ENCODE measurements at places on chromosomes 3 and 15.

DNA sequence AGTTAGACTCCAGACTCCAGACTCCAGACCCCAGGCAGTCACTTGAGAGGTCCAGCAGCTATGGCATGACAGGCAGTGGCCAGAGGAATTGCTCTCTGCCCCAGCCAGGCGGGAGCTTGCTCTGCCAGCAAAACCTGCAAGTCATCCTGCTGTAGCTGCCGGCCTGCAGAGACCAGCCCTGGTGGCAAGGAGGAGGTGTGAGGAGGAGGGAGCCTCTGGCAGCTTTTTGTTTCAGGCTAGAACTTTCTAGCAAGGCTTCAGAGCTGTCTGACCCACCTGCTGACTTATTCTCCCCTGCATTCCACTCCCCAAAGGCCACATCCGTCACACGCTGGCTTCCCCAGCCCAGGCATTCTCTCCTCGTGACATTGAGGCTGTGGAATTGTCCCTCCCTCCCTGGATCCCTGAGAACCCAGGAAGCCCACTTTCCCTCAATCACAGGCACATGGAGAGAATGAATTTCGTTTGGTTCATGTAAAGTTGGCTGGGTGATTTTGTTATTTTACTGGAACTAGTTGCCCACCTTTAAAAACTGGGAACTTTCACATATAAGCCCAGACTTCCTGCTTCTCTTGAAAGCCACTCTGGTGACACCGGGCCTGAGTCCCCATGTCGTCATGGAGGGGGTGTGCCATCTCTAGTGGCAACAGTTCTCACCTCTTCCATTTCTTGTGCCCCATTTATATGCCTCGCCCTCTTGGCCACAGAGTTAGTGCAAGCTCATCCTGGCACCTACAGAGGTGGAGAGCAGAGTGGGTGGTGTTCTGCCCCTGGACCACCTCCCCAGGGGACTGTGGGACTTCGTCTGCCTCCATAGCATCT lies 82.7 kb downstream of the ABHD5 start:
- DNase-seq = no peak

DNA sequence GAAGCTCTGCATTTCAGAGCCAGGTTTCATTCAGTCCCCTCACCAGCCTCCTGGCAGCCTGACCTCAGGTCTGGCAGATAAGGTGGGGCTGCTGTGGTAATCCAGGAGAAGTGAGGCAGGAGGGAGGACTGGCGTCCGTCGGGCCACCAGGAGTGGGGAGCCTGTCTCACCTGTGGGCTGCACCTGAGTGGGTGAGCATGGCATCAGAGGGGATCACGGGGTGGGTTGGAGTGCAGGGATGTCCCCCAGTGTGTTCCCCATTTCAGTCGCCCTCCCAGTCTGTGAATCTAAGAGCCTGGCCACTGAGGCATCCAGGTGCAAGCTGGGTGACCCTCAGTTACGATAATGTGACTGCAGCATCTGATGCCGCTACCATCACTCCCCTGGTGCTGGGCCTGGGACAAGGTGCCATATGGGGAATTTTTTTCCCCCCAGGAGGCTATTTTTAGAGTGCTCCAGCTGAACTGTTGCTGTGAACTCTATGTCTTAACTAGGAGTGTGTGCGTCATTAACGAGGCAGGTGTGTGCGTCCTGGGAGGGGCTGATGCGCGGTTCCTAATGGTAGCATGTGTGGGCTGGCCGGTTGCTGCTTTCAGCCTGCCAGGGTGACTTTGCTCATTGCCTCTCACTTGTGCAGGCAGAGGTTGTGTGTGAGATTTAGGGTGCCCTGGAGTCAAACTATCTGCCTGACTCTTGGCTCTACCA lies 165.2 kb downstream of the SLCO3A1 start:
- DNase-seq = no peak

GRCh38 chr3:78728406-78729145 lies 1039.2 kb downstream of the ROBO1 start:
- peak; percentile 41 for DNase-seq

DNA sequence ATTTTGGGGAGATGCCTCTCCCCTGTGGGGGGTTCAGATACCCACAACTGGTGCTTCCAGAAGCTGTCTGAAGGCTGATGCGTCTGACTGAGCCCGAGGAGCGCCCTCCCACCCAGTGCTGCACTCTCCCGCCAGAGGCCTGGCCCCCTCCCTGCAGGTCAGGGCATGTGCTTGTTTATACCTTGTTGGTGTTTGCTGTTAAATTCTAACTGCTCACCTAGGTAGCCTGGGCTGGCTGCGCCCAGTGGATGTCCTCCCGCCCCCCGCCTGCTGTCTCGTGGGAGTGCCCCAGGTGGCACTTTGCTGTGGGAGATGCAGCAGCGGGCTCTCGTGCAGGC lies 12.9 kb downstream of the KLF13 start:
- DNase-seq = no peak

- DNase-seq = no peak
Observed at GRCh38 chr3:55724821-55725220, 237.7 kb upstream of the WNT5A start.

- DNase-seq = no peak
Observed at GRCh38 chr3:36408146-36408545, 27.8 kb downstream of the STAC start.

- DNase-seq = peak; percentile 96
Observed at GRCh38 chr15:85646538-85647091, 148.1 kb downstream of the KLHL25 start.

DNA sequence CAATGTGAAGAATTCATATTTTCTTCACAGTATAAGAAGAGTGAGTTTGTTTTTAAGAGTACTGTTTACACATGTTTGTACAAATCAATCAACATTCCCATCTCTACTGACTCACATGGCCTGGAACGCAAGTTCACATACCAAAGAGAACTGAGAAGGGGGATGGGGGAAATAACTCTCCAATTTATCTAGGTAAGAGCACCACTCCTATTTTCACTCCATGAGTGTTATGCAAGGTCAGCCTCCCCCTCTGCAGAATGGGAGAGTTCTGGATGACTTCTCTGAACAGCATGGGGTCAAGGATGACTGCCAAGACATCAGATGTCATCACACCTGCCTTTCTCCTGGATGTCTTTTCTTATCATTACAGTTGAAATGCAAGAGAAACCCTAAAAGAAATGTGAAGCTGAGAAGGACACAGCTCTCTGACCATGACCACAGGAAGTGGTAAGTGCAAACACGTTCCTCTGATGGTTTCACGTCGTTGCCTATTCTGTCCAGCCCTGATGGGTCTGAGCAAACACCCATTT lies 95.2 kb downstream of the SEMA6D start:
- peak; percentile 4 for DNase-seq

GRCh38 chr15:92733090-92733933 lies 77.7 kb upstream of the FAM174B start:
- no peak for DNase-seq

GRCh38 chr15:32919749-32920414 lies 202.1 kb downstream of the GREM1 start:
- peak; percentile 54 for DNase-seq

DNA sequence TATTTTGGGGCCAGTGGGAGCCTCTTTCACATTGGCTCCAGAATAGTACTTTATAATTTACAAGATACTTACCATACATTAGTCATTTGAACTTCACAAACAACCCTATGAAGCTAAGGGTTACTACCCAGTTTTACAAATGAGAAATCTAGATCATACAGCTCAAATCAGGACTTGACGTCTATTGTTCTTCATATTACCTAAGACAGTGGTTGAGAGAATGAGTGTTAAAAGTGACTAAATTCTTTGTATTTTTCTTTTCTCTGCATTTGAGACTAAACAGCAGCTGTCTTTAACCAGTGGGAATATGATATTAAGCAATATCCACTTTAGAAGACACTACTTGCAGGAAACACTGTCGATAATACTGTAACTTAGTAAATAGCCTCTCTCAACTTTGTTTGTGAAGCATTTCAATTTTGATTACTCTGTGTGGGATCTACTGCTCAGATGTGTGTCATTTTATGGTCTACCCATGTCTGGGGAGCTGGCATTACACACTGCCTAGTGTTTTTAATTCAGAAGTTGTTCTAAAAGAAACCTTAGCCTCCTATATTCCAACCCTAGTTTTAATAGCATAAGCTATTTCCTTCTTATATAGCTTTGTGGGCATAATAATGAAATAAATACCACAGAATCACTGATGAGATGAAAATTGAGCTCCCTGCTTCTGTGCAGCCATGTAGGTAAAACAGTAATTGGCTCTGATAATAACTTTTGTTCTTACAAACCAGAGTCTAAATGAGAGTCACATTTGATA lies 45.9 kb downstream of the IQCH start:
- no peak for DNase-seq

GRCh38 chr3:33229066-33229465 lies 10.5 kb upstream of the SUSD5 start:
- DNase-seq = no peak

DNA sequence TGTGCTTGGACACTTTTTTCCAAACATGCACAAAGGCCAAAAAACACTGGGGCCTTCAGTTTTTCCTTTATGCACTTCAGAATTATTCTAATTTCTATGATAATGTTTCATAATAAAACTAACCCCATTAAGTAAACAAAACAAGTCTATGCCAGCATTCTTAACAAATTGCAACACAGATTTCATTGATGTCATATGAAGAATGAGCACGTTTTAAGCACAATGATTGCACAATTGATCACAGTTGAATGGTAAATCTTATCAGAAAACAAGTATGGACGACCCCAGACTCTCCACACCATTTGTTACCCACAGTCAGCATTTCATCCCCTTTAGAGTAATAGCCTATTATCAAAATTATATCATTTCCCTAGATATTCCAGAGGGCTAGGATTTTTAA lies 46.7 kb upstream of the PROK2 start:
- DNase-seq = no peak

DNA sequence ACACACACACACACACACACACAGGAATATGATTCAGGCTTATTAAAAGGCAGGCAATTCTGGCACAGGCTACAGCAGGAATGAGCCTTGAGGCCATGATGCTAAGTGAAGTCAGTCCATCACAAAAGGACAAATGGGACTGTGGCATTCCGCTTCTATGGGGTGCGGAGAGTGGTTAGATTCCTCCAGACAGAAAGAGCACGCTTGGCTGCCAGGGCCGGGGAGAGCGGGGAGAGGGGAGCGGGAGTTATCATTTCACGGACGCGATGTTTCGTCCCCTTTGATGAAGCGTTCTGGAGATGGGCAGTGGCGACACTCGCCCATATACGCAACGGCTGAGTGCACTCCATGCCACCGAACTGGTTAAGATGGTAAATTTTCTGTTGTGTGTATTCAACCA lies 58.5 kb upstream of the FAM174B start:
- no peak for DNase-seq

GRCh38 chr15:80695911-80696661 lies 976 bp downstream of the ABHD17C start:
- DNase-seq = no peak

- no peak for DNase-seq
Observed at GRCh38 chr3:186841620-186842019, 890 bp upstream of the ADIPOQ start.

GRCh38 chr15:36694574-36694973 lies 115.1 kb downstream of the CDIN1 start:
- no peak for DNase-seq

- DNase-seq = peak; percentile 55
Observed at GRCh38 chr3:100993309-100993708, at the start of gene ABI3BP. Gene ABI3BP, minus strand, starts transcription at chr3:100993421. Its CDS starts 37 bp downstream, at chr3:100993384.

GRCh38 chr3:52047295-52047960 lies 8.9 kb downstream of the DUSP7 start:
- no peak for DNase-seq

DNA sequence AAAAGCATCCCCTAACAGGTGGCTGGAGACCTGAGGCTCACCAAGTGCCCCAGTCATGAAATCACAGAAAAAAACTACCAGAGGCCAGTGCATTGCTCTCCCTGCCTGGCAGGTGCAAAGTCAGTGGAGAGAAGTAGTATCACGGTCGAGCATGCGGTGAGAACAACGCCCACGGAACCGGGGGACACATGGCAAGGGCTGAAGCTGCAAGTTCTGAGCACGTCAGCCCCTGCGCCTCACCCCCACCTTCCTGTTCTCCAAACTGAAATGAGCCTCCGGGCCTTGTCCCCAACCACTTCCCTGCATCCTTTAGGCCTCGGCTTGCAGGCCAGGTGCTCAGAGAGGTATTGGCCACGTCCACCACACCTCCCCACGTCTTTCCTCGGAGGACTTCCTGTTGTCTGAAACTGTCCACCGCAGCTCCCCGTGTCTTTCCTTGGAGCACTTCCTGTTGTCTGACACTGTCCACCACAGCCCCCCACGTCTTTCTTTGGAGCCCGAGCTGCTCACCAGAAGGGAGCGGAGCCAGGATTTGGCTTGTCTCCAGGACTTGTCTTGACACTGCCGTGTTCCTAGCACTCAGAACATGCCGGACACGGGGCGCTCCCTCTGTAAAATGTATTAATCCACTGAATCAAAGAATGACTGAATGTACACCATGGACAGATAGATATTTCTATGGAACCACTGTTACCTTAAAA lies 43.9 kb downstream of the NSMCE3 start:
- no peak for DNase-seq

DNA sequence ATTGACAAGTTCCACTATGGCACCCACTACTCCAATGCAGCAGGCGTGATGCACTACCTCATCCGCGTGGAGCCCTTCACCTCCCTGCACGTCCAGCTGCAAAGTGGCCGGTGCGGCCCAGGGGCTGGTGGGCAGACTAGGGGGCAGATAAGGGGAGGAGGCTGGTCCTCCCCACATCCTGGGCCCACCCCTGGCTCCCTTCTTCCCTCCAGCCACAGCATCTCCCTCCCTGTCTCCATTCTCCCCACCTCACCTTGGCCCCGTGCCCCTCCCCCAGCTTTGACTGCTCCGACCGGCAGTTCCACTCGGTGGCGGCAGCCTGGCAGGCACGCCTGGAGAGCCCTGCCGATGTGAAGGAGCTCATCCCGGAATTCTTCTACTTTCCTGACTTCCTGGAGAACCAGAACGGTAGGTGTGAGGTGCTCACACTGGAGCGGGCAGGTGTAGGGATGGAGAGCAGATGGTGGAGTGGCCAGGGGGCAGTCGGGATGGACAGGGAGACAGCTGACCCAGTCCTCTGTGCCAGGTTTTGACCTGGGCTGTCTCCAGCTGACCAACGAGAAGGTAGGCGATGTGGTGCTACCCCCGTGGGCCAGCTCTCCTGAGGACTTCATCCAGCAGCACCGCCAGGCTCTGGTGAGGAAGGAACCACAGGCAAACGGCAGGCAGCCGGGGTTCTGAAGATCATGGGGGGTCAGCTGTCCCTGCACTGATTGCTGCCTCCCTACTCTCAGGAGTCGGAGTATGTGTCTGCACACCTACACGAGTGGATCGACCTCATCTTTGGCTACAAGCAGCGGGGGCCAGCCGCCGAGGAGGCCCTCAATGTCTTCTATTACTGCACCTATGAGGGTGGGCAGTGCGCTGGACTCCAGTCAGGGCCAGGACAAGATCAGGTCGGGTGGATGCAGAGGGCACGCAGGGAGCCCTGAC lies 26.0 kb downstream of the NBEAL2 start:
- no peak for DNase-seq

- DNase-seq = peak; percentile 15
Observed at GRCh38 chr3:26099692-26100091, 309.8 kb downstream of the OXSM start.

DNA sequence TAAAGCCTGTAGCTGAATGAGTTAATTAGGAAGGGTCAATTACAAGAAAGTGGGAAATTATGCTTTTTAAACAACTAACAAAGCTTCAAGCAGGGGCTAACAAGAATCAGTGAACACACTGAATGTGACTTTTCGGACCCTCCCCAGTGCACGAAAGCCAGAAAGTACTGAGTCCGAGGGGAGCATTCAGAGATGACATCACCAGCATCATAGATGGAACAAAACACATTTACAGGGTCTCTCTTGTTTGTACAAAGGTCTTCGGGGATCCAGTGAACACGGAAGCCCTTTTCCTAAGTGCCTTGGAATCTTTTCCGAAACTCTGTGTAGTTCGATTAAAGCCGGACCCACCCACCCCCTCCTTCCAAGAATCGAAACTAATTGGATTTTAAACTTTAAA lies 829 bp downstream of the DCP1A start:
- no peak for DNase-seq

GRCh38 chr3:7207928-7208327 lies 347.0 kb downstream of the GRM7 start:
- DNase-seq = no peak
